H54 (cell line): ENCODE measurements at places on chromosomes 2 and 18.

DNA sequence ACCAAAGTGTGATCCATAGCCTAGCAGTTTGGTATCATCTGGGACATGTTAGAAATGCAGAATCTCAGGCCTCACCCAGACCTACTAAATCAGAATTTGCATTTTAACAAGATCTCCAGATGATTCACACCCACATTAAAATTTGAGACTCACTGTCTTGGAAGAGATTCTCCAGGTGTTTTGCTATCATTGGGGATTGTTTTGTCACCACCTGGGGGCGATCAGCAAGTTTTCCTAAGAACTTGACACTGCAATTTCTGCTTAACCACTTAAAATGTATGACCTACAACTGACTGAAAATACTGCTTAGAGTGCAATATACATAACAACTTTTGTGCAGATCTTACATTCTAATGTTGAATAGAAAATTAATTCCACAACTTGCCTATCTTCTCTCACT lies 18.9 kb upstream of the ITGA4 start:
- no peak for DNase-seq

- no peak for DNase-seq
Observed at GRCh38 chr2:119068154-119068725, 90.3 kb downstream of the C1QL2 start.

DNA sequence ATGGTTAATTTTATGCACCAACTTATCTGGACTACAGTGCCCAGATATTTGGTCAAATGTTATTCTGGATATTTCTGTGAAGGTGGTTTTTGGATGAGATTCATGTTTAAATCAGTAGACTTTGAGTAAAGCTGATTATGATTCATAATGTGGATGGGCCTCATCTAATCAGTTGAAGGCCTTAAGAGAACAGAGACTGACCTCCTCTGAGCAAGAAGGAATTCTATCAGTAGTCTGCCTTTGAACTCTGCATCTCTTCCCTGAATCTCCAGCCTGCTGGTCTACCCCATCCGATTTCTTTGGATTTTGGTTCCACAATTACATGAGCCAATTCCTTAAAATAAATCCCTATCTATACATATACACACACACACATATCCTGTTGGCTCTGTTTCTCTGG lies 82.8 kb upstream of the MAP4K3 start:
- DNase-seq = no peak

DNA sequence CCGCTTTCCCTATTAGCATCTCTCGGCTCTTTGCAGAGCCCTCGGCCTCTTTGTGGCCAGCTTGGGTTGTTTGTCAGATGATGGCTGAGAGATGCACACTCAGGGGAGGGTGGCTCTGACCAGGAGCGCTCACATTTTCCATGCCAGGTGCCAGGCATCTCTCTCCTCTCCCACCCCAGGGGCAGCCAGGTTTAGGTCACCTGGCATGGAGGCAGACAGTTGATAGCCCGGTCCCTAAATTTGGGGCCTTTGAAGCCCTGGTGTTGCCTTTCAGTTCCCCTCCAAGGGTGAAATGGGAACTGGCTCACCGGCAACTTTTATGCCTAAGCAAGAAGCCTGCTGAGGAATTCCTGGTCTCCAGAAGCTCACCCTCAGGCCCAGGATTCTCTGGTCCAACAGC lies 19.1 kb downstream of the LBH start:
- no peak for DNase-seq

DNA sequence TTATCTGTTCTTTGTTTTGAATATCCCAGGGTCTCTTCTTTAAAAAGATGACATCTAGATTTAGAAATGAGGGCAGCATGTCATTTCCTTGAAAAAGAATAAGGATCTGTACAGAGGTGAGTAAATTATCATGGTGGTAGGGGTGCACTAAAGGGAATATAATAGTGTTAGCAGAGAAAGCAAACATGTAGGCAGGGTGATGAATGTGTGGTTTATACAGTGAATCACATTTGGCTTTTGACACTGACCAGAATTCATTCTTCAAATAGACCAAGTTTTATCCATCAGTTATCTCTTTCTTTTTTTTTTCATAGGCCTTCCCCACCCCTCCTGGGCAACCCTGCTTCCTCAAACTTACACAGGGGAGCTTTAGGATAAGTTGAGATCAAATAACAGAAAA lies 184.5 kb upstream of the LRP1B start:
- DNase-seq = no peak

DNA sequence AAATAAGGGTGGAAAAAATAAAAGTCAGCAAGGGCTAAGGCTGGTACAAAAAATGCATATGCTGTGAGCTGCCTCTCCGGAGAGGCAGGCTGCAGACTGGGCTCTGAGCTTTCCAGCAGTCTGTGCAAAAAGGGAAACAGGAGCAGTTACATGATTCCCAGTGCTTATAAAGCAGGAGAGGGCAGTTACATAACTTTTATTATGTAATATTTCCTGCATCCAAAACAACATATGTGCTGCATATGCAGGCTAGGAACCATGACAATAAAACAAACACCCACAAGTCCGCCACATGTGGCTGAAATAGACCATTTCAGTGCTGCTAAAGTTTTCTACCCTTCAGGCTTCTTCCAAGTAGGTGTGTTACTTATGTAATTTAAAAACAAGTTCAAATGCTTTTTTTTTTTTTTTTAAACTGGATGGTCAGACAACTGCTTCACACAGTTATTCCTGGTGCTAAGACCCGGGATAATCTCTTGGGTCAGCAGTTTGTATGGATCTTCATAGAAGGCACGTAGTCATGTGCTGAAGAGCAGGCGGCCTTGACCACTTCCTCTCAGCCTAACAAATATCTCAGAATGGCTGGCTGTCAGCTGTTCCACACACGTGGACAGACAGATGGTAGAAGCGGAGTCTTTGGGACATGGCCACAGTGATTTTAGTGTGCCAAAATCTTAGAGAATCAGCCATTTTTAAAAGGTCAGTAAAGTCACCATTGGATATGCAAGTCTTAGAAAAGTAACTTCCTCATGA lies 43.5 kb downstream of the ARMC9 start:
- DNase-seq = no peak

DNA sequence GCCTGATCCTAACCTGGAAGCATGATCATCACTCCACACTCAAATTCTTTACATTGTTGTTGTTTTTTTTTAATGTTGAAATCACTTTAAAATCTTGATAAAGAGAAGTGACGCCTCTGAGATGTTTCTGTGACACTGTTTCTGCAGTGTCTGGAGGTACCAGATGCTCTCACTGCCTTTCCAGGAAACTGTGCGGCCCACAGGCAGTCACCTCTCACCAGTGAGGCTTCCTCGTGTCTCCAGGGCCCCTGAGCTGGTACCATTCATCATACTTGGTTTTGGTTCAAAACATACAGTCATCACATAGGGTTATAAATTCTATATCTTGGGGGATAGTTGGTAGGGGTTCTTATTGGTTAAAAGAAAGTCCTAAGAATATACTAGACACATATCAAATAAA lies 10.1 kb upstream of the ID2 start:
- DNase-seq = no peak

GRCh38 chr2:146413086-146413610 lies 1431.7 kb upstream of the ACVR2A start:
- DNase-seq = no peak

GRCh38 chr2:28094739-28095138 lies 204.2 kb downstream of the BABAM2 start:
- no peak for DNase-seq
